AG04449 (cell line): ENCODE measurements at places on chromosomes 5 and 9.

DNA sequence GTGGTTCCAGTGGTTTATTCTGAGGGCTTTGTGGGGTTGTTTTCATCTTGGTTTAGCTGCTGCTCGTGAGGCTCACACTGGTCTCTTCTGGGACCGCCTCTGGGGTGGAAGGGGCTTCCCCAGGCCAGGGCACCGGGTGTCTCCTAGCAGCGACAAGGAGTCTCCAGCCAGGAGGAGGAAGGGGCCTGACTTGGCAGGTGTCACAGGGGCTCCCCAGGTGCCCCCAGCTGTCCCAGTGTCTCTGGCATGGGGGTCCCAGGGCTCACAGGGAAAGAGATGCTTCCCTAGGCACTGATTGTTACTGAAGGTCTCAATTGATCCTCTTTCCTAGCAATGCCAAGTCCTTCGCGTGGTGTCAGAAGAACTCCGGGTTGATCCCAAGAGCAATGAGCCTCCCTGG is 241.1 kb upstream of the IRX4 start:
- DNase-seq = no peak

DNA sequence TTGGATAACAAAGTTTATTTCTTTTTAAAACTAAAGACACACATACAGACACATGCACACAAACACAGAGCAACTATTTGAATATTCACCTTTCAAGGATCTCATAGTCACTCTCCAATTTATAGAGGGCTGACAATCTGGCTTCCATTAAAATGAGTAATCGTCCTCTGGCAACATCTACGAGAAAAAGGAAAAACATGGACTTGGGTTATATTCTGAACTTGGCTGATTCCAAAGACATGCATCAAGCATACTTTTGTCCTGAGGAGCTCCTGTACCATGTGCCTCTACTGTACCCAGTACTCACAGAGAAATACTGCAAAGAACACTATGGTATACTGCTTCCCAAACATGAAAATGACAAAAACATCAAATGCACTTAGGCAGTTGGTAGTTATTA is 15.4 kb downstream of the IARS1 start:
- peak; percentile 41 for DNase-seq

- no peak for DNase-seq
Measured at GRCh38 chr5:88388476-88389337, 120.1 kb upstream of the TMEM161B start.

GRCh38 chr5:35518104-35518503 is 99.6 kb upstream of the SPEF2 start:
- no peak for DNase-seq

GRCh38 chr9:126507318-126508109 is 106.2 kb upstream of the LMX1B start:
- DNase-seq = no peak

GRCh38 chr5:43245724-43246385 is 53.8 kb downstream of the NIM1K start:
- no peak for DNase-seq

DNA sequence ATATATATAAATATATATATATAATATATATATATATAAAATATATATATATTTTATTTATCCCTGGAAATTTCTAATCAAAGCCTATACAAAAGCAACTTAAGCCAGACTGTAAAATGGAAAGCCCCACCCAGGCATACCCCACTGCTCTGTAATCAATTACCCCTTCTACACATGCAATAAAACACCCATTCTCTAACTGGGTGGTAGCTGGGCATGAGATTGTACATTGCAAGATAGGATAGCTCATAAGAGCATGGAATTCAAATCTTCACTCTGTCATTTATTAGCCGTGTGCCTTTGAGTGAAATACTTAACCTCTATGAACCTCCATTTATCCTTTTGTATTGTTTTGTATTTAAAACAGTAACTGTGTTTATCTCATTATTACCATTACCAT is 405.3 kb upstream of the SLC30A5 start:
- no peak for DNase-seq

GRCh38 chr9:121732886-121733285 is 81.5 kb downstream of the DAB2IP start:
- DNase-seq = no peak

GRCh38 chr9:98506422-98507054 is 202.2 kb downstream of the GABBR2 start:
- no peak for DNase-seq

GRCh38 chr9:97923529-97924108 is 1.3 kb upstream of the TRMO start:
- no peak for DNase-seq

GRCh38 chr5:16618138-16618897 is 1.5 kb upstream of the RETREG1 start:
- no peak for DNase-seq
